Osteoblast (primary cell): ENCODE measurements at places on chromosomes 2 and 18. TPM values are rescaled to one million over a fixed set of nuclear protein-coding genes. Genes with fewer than 3 reads are reported as not detected.

OBSL1 gene
- 60.4 and 65.9 TPM in 2 replicates for total RNA-seq

NTSR2 gene
- total RNA-seq = not detected in 2 replicates

FBXO48 gene
- total RNA-seq = 0.72 and 0.88 TPM in 2 replicates

DNA sequence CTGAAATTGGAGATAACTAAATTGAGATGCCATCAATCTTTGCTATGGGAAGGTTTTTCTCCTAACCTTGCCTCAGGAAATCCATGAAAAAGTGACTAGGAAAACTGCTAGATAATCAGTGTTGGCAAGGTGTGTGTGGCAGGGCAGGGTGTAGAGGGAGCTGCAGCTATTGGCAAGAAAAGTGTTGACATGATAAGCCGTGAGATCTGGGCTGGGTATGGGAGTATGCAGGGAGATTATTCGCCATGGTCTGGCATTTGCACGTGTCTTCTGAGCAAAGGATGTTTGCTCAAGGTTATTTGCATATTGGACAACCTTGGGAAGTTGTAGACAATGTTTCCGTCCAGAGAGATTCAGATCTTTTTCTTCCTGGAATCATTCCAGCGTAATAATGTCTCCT is 74.7 kb downstream of the SERPINB8 start:
- no peaks in the 10 kb centered on the region for H3K4me1 ChIP-seq
- DNase-seq = no peak
- no peaks in the 10 kb centered on the region for H3K27me3 ChIP-seq
- no peak overlapping the region for H3K27ac ChIP-seq
- no peak overlapping the region for H3K4me3 ChIP-seq

GRCh38 chr2:239593455-239593854 is 192.6 kb upstream of the HDAC4 start:
- no peaks in the 10 kb centered on the region for H3K36me3 ChIP-seq
- no peak for DNase-seq
- H3K4me1 ChIP-seq = no peaks in the 10 kb centered on the region
- H3K27ac ChIP-seq = no peak overlapping the region

GRCh38 chr2:128596396-128597120 is 277.9 kb upstream of the HS6ST1 start:
- no peaks in the 10 kb centered on the region for H3K4me1 ChIP-seq
- H3K27ac ChIP-seq = no peak overlapping the region
- DNase-seq = peak; percentile 38
- H3K4me3 ChIP-seq = no peak overlapping the region
- no peaks in the 10 kb centered on the region for H3K36me3 ChIP-seq
- peaks cover 3% of the 10 kb centered on the region for H3K27me3 ChIP-seq

DNA sequence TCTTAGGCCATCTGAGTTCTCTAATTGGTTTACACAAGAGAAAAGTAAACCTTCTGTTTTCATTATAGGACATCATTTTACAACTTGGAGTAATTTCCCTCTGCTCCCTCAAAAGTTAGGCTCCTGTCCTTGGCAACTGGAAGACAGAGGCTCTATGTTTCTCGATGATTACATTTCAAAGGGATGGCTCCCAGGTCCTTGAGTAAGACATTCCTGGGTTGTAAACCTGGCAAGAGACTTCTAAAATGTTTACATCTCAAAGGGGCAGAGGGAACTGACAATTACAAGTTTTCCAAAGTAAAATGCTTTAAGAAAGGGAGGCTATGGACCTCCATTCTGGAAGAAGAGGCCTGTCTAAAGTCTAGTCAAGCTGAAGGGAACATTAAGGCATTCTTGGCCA is 268.3 kb upstream of the REG3G start:
- DNase-seq = no peak
- H3K4me1 ChIP-seq = no peaks in the 10 kb centered on the region
- H3K27ac ChIP-seq = no peak overlapping the region
- H3K4me3 ChIP-seq = no peak overlapping the region
- no peaks in the 10 kb centered on the region for H3K27me3 ChIP-seq

DNA sequence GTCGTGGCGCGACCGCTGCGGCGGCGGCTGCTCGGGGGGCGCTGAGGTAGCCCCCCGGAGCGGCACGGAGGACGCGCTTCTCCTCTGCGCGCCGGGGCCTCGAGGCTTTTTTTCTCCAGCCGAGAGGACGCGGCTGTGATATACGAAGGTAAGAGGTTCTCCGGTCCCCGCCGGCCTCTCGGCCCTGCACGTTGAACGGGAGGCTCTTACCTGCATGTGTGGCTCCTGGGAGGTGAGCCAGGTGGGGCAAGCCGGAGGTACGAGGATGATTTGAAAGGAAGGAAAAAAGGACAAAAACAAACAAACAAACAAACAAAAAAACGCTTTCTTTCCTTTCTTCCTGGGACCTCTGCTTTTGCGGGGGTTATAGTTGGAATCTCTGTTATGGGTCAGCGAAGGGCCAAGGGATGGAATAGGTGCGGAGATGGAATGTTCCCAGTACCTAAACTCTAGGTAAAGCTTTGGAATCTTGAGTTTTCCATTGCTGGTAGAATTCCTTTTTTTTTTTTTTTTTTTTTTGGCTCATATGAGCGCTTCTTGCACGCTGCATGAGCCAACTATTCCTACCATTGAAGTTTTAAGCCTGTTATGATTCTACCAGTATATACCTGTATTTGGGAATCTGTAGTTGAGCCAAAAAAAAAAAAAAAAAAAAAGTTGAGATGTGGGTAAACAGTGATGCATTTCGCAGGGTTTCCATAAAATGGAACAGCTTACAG is 674 bp downstream of the PTPN4 start:
- peak overlapping the region; percentile 55 for H3K27ac ChIP-seq
- DNase-seq = no peak
- no peaks in the 10 kb centered on the region for H3K36me3 ChIP-seq
- H3K4me1 ChIP-seq = peaks cover 19% of the 10 kb centered on the region
- H3K4me3 ChIP-seq = peak overlapping the region; percentile 90

DNA sequence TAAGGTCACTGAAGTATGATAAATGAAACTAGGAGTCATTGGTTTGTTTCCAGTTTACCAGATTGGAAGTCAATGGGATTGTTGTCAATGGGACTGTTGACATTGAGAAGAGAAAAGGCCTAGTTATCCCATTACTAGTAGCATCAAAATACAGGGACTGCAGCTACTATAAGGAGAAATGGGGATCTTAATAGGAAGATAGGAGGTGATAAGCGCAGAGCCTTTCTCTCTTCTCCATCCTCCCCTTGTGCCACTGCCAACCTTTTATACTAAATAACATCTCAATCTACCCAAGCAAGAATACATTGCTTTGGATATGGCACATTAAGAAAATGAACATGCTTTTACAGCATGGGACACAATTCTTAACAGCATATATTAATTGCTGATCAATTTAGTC is 10.5 kb upstream of the BBS5 start:
- H3K27ac ChIP-seq = no peak overlapping the region
- no peak overlapping the region for H3K4me3 ChIP-seq
- DNase-seq = no peak
- H3K27me3 ChIP-seq = no peaks in the 10 kb centered on the region

DNA sequence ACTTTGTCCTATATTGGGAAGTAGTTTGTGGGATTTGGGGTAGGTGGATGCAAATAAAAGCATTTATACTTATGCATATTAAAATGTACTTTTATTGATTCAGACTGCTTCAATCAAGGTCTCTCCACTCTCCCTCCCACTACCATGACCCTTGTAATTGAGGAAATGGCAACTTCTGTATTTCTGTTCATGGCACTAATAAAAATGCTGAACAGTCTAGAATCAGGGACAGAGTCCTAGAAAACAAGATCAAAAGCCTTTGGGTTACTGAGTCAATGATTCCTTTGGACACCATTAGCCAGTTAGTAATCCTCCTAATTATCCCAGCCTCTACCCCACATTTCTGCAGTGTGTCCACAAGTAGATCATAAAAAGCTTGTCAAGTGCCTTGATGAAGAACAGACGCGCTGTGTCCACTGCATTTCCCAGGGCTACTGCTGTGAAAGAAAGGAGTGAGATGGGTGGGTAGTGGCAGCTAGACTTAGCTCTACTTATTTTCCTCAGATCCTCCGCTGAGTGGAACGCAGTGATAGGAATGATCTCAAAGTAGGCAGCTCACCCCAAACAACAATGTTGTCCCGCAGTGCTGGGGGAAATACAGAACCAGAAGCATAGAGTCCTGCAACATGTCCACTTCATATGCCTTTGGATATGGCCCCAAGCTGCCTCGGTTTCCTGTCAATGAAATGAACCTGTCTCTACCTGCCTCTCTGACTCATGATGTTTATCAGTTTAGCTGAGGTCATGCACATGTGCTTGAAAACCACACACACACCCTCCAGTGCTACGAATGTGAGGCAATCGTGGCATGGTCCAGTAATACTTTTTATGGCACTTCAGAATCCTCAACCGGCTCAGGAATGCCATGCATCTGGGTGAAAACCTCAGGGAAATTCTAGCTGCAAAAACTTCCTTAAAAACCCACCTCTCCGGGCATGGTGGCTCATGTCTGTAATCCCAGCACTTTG is 115.5 kb downstream of the COL6A3 start:
- no peak for DNase-seq
- H3K4me1 ChIP-seq = peaks cover 50% of the 10 kb centered on the region
- H3K27me3 ChIP-seq = no peaks in the 10 kb centered on the region
- peak overlapping the region; percentile 88 for H3K27ac ChIP-seq

- peaks cover 21% of the 10 kb centered on the region for H3K36me3 ChIP-seq
- H3K4me1 ChIP-seq = peaks cover 3% of the 10 kb centered on the region
- no peak for DNase-seq
- H3K27me3 ChIP-seq = no peaks in the 10 kb centered on the region
- no peak overlapping the region for H3K27ac ChIP-seq
Measured at GRCh38 chr2:178530625-178531142, 50.4 kb downstream of the PLEKHA3 start.

GRCh38 chr18:35971661-35972196 is 750 bp upstream of the RMP24 start:
- H3K36me3 ChIP-seq = peaks cover 27% of the 10 kb centered on the region
- H3K27ac ChIP-seq = peak overlapping the region; percentile 74
- no peaks in the 10 kb centered on the region for H3K27me3 ChIP-seq
- H3K4me3 ChIP-seq = peak overlapping the region; percentile 83
- peaks cover 24% of the 10 kb centered on the region for H3K4me1 ChIP-seq

- DNase-seq = peak; percentile 94
- no peak overlapping the region for H3K4me3 ChIP-seq
- H3K27ac ChIP-seq = peak overlapping the region; percentile 82
Measured at GRCh38 chr2:8598295-8599165, 83.3 kb upstream of the ID2 start.

GRCh38 chr2:109435901-109436598 is 177.7 kb downstream of the SEPTIN10 start:
- no peak overlapping the region for H3K4me3 ChIP-seq
- peak; percentile 93 for DNase-seq
- peaks cover 2% of the 10 kb centered on the region for H3K36me3 ChIP-seq
- H3K27ac ChIP-seq = peak overlapping the region; percentile 37
- peaks cover 24% of the 10 kb centered on the region for H3K4me1 ChIP-seq

DNA sequence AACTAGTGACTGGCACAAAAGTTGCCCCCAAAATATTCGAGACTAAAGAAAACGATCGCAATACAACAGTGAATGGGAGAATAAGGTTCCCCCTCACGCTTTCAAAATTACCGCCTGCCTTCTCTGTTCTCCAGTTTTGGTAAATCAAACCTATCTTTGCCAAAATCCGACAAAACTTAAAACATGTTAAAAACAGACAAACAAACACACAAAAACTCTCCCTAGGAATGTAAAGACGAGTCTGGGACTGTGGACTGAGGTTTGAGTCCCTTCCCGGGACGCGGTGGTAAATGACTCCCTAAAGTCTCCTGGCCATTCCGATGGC is 435 bp upstream of the IMPACT start:
- H3K36me3 ChIP-seq = peaks cover 1% of the 10 kb centered on the region
- peaks cover 27% of the 10 kb centered on the region for H3K27me3 ChIP-seq
- peak overlapping the region; percentile 86 for H3K4me3 ChIP-seq
- peaks cover 16% of the 10 kb centered on the region for H3K4me1 ChIP-seq
- peak overlapping the region; percentile 76 for H3K27ac ChIP-seq

- peaks cover 22% of the 10 kb centered on the region for H3K4me1 ChIP-seq
- H3K27ac ChIP-seq = no peak overlapping the region
Measured at GRCh38 chr2:238861013-238861730, 13.3 kb downstream of the TWIST2 start.

DNA sequence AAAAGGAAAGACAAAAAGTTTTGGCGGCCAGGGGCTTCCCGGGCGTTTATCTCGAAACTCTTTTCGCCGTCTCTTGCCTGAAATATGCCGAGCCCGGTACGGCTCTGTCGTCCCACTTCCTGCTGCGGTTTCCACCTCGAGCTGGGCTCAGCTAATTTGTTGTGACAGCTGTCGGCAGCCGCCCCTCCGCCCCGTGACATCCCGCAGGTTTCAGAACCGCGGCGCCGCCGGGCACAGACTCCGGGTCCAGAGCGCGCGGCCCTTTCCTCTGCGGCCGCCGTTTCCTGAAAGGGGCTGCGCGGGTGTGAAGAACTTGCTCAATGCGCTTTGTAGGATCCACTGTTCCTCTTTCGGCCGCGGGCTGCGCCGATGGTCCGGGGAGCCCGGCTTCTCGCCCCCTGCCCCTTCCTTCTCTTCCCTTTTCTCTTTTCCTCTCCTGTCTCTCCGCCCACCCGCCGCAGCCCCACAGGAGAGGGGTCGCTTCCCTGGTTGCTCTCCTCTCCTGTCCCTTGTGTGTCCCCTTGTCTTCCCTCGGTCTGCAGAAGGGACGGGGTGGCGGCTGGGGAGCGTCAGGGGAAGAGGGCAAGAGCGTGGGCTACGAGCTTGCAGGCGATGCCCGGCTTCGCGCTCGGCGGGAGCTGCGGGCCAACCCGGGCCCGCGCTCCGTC is 648 bp downstream of the ARID5A start:
- H3K27me3 ChIP-seq = no peaks in the 10 kb centered on the region
- peak; percentile 90 for DNase-seq
- H3K36me3 ChIP-seq = no peaks in the 10 kb centered on the region
- H3K4me3 ChIP-seq = peak overlapping the region; percentile 83

- H3K4me1 ChIP-seq = no peaks in the 10 kb centered on the region
- no peaks in the 10 kb centered on the region for H3K27me3 ChIP-seq
- H3K4me3 ChIP-seq = no peak overlapping the region
Measured at GRCh38 chr2:206569470-206569869, 72.8 kb upstream of the FAM237A start.

DNA sequence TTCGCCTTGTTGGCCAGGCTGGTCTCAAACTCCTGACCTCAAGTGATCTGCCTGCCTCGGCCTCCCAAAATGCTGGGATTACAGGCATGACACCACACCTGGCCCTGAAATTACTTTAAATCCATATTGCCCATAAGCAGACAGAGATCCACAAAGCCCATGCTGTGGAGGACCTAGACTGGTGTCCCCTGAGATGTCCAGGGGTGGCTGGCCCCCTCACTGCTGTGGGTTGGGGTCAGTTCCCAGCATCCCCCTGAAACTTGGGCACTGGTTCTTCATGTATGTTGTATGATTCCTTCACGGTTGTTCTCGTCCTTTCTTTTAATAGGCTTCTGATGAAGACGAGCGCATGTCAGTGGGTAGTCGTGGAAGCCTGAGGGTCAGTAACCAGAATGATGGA is 78.1 kb upstream of the RBM44 start:
- no peaks in the 10 kb centered on the region for H3K27me3 ChIP-seq
- H3K4me3 ChIP-seq = no peak overlapping the region
- peak overlapping the region; percentile 56 for H3K27ac ChIP-seq
- H3K4me1 ChIP-seq = peaks cover 13% of the 10 kb centered on the region
- H3K36me3 ChIP-seq = peaks cover 5% of the 10 kb centered on the region
